ENCODE measurements at places on chromosomes 16 and 17.

DNA sequence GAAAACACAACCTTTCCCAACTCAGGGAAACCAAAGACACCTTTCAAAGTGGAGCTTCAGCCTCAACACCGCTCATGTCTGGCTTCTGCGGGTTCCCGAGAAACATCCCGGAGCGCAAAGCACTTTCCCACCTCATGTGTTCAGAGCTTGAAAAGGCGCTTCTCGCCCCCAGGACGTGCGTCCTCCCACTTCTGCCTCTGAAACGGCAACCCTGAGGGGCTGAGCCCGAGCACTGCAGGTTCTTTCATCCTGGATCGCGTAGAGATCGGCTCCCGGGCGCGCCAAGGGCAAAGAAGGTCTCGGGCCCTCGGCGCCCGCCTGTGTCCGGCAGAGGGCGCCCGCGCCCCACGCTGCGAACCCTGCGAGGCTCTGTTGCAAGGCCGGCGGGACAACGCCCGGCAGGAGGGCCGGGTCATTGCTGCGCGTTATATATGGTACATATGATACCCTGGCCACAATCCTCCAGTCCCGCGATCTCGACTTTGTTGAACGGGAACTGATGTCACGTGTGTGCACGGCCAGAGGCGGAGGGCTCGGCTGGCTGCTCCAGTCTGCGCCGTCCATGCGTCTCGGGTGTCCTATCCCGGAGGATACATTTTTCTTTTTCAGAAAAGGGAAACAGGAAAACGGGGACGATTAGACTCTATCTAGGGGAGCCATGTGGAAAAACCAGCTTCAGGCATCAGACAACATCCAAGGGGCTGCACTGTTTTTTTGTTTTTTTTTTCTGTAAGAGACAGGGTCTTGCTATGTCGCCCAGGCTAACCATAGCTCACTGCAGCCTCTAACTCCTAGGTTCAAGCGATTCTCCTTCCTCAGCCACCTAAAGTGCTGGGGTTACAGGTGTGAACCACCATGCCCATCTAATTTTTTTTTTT lies 19.1 kb downstream of the COQ7 start:
- DNase-seq: peak; percentile 89

DNA sequence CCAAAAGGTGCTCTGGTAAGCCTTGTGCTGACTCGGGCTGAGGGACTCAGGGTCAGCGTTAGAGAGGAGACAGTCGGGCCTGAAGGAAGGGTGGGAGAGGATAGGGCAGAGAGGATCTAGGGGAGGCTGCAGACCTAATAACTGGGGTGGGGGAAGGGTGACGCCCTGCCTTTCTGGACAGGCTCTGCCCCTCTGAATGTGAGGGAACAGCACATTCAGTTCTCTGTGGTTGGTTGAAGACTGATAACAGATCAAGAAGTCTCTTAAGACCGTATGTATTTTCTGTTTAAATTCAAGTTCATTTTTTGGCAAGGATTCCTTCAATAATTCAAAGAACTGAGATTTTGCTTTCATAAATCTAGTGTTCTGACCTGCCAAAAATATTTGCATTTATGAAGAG lies 56.2 kb upstream of the TEKT3 start:
- no peak for DNase-seq

- no peak for DNase-seq
Measured at GRCh38 chr17:83124871-83125514, 45.6 kb downstream of the METRNL start.

- no peak for DNase-seq
Measured at GRCh38 chr16:17203424-17203823, 267.3 kb downstream of the XYLT1 start.

GRCh38 chr17:30238387-30239088 lies 3.0 kb upstream of the SLC6A4 start:
- no peak for DNase-seq

DNA sequence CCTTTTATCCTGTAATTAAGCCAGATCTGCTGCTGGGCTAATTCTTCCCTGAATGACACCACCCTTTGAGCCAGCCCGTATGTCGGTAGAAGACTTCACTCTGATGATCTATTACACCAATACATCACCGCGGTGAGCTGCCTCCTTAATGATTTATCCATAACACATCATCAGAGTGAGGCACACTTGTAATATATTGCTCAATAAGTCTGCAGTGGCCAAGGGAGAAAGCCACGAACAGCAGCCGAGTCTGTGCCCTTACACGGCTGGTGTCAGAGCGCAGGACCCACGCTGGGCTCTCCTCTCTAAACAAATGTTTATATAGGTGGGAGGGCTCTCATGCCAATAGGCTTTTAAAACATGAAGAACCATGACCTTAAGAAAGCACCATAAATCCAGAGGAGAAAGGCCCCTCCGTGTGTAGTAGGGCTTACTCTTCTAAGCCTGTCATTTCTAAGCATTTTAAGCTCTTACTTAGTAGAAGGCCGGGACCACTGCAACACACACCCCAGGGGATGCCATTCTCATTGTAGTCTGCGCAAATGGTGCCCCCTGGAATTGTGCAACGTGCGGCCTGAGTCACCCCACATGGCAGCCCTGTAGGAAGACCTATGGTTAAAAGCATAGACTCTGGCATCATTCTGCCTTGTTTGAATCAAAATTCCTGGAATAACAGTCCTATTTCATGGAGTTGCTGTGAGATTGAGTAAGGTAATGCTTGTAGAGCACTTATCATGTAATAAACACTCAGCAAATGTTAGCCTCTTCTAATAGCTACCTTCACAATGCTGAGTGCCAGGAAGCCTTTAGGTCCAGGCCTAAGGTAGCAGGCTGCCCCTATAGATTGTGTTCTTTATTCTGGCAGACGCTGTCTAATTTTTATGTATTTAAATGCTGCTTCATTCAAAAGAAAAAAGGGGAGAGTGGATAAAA lies 26.1 kb downstream of the MRPS23 start:
- DNase-seq: no peak

- DNase-seq: no peak
Measured at GRCh38 chr17:36742267-36743000, 141.1 kb downstream of the MRM1 start.

- DNase-seq: no peak
Measured at GRCh38 chr17:64282753-64283080, 19.7 kb upstream of the TEX2 start.

GRCh38 chr17:65515959-65516948 lies 45.2 kb downstream of the AXIN2 start:
- DNase-seq: no peak

GRCh38 chr16:27317738-27318391 lies 4.1 kb downstream of the IL4R start:
- DNase-seq: no peak

- DNase-seq: peak; percentile 62
Measured at GRCh38 chr17:82213251-82214011, 789 bp upstream of the CCDC57 start.

DNA sequence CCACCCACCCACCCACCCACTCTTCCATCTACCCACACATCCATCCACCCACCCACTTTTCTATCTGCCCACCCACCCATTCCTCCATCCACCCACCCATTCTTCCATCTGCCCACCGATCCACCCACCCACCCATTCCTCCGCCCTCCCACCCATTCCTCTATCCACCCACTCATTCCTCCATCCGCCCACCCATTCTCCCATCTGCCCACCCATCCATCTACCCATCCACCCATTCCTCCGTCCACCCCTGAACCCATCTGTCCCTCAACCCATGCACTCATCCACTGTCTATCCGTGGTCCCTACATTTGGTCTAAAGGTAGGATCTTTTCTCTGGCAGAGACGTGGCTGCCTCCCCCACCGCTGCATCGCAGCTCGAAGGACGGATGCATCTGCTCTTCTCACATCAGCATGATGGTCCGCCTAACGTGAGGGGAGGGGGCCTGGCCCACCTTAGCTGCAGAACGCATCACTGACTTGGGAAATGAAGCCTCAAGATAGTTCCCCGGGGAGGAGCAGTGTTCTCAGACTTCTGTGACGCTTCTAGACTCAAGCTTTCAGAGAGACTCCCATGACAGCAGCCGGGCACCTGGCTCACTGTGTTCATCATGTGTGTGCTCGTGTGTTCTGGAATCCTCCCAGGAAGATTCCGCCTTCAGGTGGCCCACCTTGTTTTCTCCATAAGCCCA lies 17.2 kb upstream of the GSE1 start:
- no peak for DNase-seq

GRCh38 chr17:19713901-19714361 lies 2.5 kb downstream of the SLC47A2 start:
- DNase-seq: no peak

DNA sequence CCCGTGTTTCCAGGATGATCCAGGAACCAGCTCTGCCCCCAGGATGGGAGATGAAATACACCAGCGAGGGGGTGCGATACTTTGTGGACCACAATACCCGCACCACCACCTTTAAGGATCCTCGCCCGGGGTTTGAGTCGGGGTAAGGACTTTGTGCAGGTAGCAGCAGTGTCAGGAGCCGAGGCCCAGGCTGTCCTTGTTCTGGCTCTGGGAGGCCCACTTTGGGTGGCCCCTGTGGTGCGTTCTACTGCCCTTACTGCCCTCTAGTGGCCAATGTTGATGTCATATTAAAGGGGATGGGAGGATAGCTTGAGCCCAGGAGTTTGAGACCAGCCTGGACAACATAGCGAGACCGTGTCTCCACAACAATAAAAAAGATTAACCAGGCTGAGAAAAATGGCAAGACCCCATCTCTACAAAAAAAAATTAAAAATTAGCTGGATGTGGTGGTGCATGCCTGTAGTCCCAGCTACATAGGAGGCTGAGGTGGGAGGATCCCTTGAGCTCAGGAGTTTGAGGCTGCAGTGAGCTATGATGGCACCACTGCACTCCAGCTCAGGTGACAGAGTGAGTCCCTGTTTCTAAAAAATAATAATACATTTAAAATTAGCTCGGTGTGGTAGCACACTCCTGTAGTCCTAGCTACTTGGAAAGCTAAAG lies 20.9 kb upstream of the CLEC18A start:
- DNase-seq: peak; percentile 90

GRCh38 chr17:51353296-51353695 lies 93.0 kb downstream of the UTP18 start:
- no peak for DNase-seq

GRCh38 chr17:18117982-18118975 lies 9.7 kb downstream of the MYO15A start:
- no peak for DNase-seq

DNA sequence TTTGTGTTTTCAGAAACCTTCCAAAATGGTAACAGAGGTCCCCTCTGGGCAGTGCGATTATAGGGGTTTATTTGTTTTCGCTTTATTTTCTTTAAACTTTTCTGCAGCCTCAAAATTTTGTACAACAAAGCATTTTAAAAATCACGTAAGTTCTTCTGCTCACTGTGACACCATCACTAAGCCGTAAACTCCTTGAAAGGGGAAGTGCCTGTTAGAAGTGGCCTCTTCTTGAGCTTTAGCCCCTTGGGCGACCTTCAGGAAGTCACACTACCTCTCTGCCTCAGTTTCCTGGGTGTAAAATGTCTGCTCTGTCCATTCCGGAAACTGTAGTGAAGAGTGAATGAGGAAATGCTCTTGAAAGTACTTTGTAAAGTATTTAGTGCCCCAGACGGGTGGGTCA lies 26.6 kb downstream of the ARHGAP27 start:
- no peak for DNase-seq

DNA sequence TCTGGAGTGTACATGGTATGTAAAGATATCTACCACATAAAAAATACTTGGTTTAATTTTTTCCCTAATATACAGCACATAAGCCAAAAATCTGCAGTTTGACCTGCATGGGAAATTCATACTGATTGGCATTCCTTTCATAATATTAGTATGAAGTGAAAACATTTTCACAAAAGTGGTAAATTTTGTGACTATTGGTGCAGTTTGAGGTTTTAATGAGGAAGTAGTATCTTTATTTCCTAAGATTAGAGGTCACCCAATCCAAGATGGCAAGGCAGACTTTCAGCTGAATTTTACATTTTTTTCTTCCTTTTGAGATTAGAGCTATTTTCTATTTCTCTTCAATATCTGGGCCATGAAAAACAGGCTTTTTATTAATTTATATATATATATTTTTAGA lies 21.2 kb downstream of the METTL9 start:
- no peak for DNase-seq

- DNase-seq: no peak
Measured at GRCh38 chr17:7043182-7043496, 753 bp downstream of the SLC16A11 start.

DNA sequence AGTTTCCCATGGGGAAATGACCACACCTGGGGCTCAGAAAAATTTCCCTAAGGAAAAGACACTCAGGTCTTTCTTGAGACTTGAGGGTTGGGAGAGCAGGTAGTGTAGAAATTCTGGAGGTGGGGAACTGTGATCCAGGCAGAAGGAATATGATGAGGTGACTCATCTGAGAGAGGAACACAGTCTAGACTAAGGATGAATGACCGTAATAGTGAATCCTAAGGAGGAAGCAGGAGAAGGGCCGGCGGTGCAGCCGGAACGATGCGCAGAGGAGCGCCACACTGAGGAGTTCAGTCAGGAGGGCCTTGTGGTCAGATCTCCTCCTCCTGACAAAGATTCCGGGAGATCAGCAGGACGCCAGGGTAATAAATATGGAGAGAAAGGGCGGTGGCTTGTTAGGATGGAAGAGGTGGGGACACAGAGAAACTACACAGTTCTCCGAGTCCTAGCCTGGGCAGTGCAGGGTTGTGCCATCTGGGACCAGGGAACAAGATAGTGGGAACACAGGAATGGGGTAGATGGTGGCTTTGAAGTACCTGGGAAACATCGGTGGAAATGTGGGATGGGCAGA lies 135.6 kb downstream of the PARN start:
- DNase-seq: no peak

DNA sequence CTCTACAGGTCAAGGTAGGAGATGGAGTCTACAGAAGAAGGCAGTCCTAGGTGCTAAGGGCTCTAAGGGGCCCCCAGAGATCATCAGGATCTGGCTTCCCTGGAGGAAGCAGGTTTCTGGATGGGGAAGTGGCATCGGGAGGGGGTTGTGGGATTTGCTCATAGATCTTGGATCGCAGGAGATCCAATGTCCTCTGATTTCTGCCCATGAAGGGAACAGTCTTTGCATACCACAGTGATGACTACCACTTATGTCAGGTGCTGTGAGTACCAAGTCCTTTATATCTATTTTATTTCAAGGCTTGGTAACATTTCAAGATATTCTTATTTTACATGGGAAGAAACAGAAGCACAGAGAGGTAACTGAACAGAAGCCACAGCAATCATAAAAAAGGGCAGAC lies 164.0 kb downstream of the RGS9 start:
- no peak for DNase-seq

DNA sequence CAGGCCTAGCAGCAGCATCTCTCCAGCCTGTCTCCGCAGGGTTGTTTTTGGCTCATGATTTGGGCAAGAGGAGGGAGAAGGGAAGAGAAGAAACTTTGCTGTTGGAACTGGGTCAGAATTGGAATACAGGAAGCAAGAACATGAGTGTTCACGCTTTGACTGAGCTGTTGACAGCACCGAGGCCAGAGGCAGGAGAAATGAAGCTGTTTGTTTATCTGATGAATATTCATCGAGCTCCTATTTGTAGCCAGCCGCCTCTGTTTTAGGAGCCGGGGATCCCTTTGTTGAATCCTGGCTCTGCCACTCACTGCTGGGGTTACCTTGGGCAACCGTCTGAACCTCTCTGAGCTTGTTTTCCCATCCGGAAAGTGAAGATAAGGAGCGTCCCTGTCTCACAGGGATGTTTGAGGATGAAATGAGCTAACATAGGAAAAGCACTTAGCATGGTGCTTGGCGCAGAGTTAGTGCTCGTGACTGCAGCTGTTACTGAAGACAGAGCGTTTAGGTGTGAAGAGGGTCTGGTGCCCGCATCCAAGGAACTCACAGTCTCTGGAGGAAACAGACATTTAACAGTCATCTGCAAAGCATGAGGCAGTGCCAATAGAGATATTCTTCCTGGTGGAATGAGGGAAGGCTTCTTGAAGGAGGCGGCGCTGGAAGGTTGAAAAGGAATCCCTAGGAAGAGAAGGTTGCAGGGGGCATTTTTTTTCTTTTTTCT lies 29.2 kb downstream of the RAP1GAP2 start:
- DNase-seq: no peak

- DNase-seq: no peak
Measured at GRCh38 chr16:53457670-53458069, 23.4 kb downstream of the RBL2 start.
